ENCODE measurements at places on chromosomes 1 and 21. TPM values are rescaled to one million over a fixed set of nuclear protein-coding genes. Genes with fewer than 3 reads are reported as not detected.

Gene PBX1
- 23.8 TPM for polyA plus RNA-seq

Gene INAVA
- 2.2 TPM for polyA plus RNA-seq

Gene PCBP3
- polyA plus RNA-seq: 2.2 TPM

Gene GREM2
- polyA plus RNA-seq: 1.1 TPM

Gene TRAPPC10
- 10.9 TPM for polyA plus RNA-seq

Gene FAM131C
- 1.6 TPM for polyA plus RNA-seq

Gene LRRC38
- 0.22 TPM for polyA plus RNA-seq

Gene KCNJ10
- 0.09 TPM for polyA plus RNA-seq

Gene LCK
- 3.3 TPM for polyA plus RNA-seq

Gene NPR1
- polyA plus RNA-seq: 14.9 TPM

Gene SPATA45
- not detected for polyA plus RNA-seq

Gene FCRL4
- not detected for polyA plus RNA-seq

Gene WDR64
- polyA plus RNA-seq: not detected

Gene HES4
- 11.3 TPM for polyA plus RNA-seq

Gene HPDL
- 0.22 TPM for polyA plus RNA-seq

Gene DIO1
- polyA plus RNA-seq: not detected

Gene SKI
- 69.2 TPM for polyA plus RNA-seq

Gene ZSWIM5
- 0.51 TPM for polyA plus RNA-seq

Gene FCRLA
- 0.21 TPM for polyA plus RNA-seq

Gene CELA2B
- not detected for polyA plus RNA-seq

Gene HS2ST1
- polyA plus RNA-seq: 4.9 TPM

Gene PAX7
- not detected for polyA plus RNA-seq

Gene ZYG11A
- polyA plus RNA-seq: 0.03 TPM

Gene CTH
- 8.6 TPM for polyA plus RNA-seq

Gene EDEM3
- polyA plus RNA-seq: 15.8 TPM

Gene ASAP3
- polyA plus RNA-seq: 19.4 TPM

Gene KRTAP12-4
- not detected for polyA plus RNA-seq

Gene TGFBR3
- polyA plus RNA-seq: 43.4 TPM

Gene HCRTR1
- polyA plus RNA-seq: 0.08 TPM

Gene CDA
- polyA plus RNA-seq: 9.8 TPM

Gene SPATA1
- polyA plus RNA-seq: 0.18 TPM

Gene ERICH3
- not detected for polyA plus RNA-seq

Gene HSD11B1
- 4.9 TPM for polyA plus RNA-seq

Gene BRDT
- polyA plus RNA-seq: not detected

Gene CRYBG2
- 0.14 TPM for polyA plus RNA-seq

Gene GUCA2A
- 0.70 TPM for polyA plus RNA-seq

Gene CHI3L2
- polyA plus RNA-seq: 20.5 TPM

Gene CACNA1S
- polyA plus RNA-seq: 0.02 TPM

Gene IL19
- 0.09 TPM for polyA plus RNA-seq

Gene KRTAP6-3
- polyA plus RNA-seq: not detected

Gene FYB2
- not detected for polyA plus RNA-seq

Gene AKR7A2
- polyA plus RNA-seq: 38.4 TPM

Gene BEND5
- polyA plus RNA-seq: 1.2 TPM

Gene RAB13
- polyA plus RNA-seq: 759 TPM

Gene TMEM39B
- 6.2 TPM for polyA plus RNA-seq

Gene UTS2
- polyA plus RNA-seq: 0.08 TPM

Gene OR10Z1
- not detected for polyA plus RNA-seq

Gene TOE1
- polyA plus RNA-seq: 6.9 TPM

Gene KCNH1
- polyA plus RNA-seq: 0.15 TPM

Gene VAV3
- 6.6 TPM for polyA plus RNA-seq

Gene AMY2B
- 28.5 TPM for polyA plus RNA-seq

Gene AMPD1
- 0.03 TPM for polyA plus RNA-seq

Gene LORICRIN
- polyA plus RNA-seq: not detected

Gene SPRR3
- 20.3 TPM for polyA plus RNA-seq

Gene POGZ
- polyA plus RNA-seq: 17.6 TPM

Gene BSND
- polyA plus RNA-seq: not detected

All from adipose tissue (tissue), 3 donors.